NCI-H524 treated with DMSO at 0.1 percent for 48 hours (cell line): ENCODE measurements at places on chromosomes 3 and 15.

DNA sequence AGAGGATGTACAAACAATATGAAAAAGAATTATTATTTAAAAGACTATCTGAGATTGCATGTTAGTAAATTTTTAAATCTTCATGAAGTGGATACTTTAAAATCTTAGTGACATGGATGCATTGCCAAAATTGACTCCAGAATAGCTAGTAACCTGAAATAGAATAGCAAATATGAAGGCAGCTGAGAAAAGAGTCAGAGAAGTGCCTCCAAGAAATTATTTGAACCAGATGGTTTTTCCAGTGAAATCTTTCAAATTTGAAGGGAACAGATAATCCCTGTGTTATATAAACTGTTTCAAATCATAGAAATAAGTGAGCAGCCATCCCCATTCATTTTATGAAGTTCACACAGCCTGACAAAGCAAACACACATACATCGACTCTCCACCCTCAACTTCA, 29.6 kb downstream of the FSIP1 start:
- DNase-seq = no peak

- DNase-seq = no peak
These were observed 277.5 kb upstream of the PPP2R3A start for GRCh38 chr3:135688003-135688402.

DNA sequence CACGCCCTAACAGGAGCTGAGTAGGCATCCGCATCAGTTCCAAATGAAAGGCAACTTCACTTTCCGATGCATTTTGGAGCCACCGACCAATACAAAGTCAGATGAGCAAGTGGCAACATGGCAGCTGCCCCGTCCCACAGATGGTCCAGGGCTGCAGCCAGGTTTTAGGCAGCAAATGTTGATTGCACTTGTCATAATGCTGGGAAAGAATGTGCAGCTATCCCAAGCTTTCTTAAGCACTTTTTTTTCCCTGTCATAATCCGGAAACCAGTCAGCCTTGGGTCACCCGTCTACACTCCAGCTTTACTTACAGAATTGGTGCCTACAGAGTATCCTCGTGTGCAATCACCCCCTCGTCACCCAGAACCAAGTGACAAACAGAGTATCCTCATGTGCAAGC, 147.7 kb downstream of the CHSY1 start:
- DNase-seq = no peak

- no peak for DNase-seq
These were observed 1523.8 kb upstream of the CADM2 start for GRCh38 chr3:83434880-83435587.

DNA sequence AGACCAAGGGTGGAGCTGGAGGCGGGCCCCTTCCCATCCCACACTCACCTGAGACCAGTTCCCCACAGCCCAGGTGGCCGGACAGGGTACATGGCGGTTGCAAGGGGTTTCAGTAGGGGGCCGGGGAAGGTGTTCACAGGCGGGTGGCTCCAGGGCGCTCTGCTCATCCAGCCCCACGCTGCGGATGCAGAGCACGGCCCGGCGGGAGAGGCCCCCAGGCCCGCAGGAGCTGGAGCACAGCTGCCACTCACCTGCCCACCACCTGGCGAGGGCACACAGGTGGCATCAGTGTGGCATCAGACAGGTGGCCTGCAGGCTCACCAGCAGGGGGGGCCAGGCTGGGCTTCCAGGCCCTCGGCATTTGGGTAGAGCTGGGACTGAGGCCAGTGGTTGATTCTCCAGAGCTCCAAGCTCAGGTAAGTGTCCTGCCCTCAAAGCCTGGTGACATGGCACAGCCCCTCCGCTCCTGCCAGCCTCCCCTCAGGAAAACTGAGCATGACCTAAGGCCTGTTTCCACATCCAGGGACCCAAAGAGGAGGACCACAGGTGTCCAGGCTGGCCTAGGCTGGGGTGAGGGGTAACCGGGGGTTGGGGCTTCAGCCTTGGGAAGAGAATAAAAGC, 43.8 kb downstream of the ADAMTS7 start:
- no peak for DNase-seq

- DNase-seq = no peak
These were observed 525 bp upstream of the FSTL1 start for GRCh38 chr3:120451272-120451761.

- DNase-seq = no peak
These were observed 96.2 kb downstream of the ECT2 start for GRCh38 chr3:172846706-172847105.

GRCh38 chr3:172261054-172261453, 187.2 kb downstream of the GHSR start:
- no peak for DNase-seq
